ENCODE measurements at places on chromosomes 16 and 17.

DNA sequence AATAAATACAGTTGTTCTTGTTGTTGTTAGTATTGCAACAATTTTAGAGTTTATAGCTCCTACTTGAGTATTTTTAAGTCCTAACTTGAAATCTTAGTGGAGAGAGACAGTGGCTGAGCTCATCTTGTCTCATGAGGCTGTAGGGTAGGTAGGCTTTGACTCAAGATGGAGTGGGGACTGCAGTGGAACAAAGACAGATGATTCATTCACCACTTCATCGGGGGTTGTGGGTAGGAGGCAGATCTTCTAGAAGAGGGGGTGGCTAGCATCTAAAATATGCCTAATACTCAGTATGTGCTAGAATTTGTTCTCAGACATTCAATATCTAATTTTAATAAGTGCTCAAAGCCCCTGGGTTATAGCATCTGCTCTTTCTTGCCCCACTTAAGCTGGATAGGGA, 13.1 kb upstream of the MMD start:
- peak; percentile 75 for DNase-seq

- no peak for DNase-seq
These were observed 61.0 kb downstream of the ABHD15 start for GRCh38 chr17:29505836-29506235.

GRCh38 chr16:66332634-66333610, 33.6 kb upstream of the CDH5 start:
- no peak for DNase-seq

DNA sequence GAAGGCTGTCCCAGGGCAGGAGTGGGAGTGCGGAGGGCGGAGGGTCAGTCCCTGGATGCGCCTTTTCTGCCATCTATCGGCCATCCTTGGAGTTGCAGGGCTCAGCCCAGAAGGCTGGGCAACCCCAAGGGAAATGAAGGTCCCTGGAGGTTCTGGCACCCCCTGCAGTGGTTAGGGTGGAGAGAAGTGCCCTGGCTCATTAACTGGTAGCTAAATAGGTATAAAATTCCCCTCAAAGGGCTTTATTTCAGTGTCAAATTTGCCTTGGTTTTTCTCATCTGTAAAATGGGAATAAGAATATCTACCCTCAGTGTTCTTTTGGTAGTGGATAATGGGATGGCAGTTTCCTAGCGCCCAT, 22.4 kb downstream of the C17orf75 start:
- DNase-seq, result peak; percentile 53

- DNase-seq, result no peak
These were observed 2.5 kb downstream of the PIK3R5 start for GRCh38 chr17:8963014-8963413.
